ENCODE measurements at places on chromosomes 6 and 20.

GRCh38 chr20:61120595-61121515 lies 131.2 kb upstream of the CDH4 start:
- DNase-seq, result no peak

- DNase-seq, result no peak
Measured at GRCh38 chr6:31096656-31097055, 15.7 kb downstream of the C6orf15 start.

DNA sequence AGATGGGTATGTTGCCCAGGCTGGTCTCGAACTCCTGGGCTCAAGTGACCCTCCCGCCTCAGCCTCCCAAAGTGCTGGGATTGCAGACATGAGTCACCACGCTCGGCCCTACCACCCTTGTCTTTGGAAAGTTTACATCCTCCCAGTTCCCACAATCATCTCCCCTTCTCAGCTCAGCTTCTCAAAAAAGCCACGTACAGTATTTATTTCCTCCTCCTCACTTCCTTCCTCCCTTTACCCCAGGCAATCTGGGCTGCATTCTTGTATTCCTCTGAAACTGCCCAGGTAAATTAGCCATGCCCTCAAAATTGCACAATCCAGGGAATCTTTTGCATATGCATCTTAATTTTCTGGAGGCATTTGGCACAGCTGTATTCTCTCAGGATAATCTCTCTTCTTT lies 7.4 kb upstream of the SLC23A2 start:
- DNase-seq, result no peak

GRCh38 chr6:41527721-41528408 lies 18.3 kb upstream of the FOXP4 start:
- DNase-seq, result no peak

DNA sequence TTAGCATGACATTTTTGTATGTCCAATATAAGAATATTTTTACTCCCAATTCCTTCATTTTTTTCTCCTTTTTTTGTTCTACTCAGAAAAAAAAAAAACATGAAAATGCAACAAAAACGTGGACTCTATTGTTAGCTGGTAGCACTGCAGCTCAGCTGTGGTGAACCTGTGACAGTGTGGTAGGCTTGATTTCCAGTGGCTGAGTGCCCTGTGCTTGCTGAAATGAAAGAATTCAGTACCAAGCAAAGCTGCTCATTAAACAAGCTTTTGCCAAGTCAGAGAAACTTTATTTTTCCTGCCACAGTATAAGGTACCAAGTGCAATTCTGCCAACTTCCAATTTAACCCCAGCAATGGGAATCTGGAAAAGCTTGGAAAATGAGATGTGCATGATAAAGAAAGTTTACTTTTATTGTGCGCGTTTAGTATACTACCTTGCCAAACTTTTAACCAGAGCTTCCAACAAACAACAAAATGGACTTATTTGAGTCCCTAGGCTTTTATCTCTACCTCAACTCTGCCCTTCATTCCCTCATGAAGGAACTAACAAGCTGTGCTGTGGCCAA lies 215.2 kb downstream of the SLC35F1 start:
- DNase-seq, result no peak

DNA sequence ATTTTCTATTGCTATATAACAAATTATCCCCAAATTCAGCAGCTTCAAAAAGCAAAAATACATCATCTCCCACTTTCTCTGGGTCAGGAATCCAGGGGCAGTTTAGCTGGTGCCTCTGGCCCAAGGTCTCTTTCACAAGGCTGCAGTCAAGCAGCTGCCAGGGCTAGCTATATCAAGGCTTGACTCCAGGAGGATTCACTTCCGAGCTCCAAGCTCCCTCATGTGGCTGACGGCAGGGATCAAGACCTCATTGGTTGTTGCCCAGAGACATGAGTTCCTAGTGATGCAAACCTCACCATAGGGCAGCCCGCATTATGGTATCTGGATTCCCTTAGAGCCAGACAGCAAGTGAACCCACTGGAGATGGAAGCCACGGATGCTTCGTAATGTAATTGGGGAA lies 1.3 kb upstream of the VNN1 start:
- no peak for DNase-seq

- no peak for DNase-seq
Measured at GRCh38 chr6:85417336-85417735, 32.5 kb upstream of the NT5E start.

DNA sequence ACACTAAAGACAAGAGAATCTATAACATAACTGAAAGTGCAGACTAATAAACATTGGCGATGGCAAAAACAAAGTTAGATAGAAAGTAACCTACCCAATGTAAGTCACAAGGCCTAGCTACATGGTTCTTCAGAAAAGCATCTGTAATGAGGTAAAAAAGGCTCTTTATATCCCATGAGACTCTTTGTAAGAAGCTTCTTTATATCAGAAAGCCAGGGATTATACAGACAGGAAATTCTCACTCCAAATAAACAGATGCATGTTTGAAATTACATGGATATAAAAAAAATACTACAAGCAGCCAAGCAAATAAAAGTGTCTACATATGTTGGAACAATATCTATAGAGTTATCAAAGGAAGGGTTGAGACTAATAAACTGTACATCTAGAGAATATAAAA lies 284.9 kb upstream of the NRSN1 start:
- DNase-seq, result no peak

DNA sequence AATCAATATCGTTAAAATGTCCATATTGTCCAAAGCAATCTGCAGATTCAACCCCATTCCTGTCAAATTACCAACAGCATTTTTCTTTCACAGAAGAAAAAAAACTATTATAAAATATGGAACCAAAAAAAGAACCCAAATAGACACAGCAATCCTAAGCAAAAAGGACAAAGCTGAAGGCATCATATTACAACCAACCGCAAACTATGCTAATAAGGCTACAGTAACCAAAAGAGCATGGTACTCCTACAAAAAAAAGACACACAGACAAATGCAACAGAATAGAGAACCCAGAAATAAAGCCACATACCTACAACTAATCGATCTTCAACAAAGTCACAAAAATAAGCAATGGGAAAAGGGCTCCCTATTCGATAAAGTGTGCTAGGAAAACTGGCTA lies 49.2 kb downstream of the RNGTT start:
- DNase-seq, result no peak

DNA sequence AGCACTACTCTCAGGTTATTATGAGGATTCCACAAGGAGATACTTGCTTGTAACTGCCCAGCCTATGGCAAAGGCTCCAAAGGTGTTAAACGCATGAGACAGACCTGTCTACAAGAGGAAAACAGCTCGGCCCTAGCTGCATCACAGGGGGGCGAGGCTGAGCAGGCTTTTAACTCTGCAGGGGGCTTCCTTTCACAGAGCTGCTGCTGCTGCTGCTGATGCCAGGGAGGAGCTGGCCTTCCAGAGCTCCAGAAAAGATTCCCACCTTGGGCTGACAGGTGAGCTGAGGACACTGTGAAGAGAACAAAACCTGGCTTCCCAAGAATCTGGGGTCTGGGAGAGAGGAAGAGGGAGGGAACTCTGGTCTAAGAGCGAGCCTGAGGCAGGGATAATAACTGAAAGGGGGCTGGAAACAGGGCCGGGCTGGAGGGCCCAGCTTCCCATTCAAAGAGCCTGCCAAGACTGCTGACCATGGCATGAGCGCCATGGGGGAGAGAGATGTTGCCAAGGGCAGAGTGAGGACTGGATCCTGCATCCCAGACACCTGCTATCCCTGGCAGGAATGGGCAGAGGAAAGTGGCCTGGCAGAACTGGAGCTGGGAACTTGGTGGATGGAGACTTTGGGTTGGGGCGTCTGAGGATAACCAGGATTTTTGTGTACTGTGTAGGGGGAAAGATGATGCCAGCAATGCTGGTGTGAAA lies 211.1 kb upstream of the LRFN2 start:
- no peak for DNase-seq

DNA sequence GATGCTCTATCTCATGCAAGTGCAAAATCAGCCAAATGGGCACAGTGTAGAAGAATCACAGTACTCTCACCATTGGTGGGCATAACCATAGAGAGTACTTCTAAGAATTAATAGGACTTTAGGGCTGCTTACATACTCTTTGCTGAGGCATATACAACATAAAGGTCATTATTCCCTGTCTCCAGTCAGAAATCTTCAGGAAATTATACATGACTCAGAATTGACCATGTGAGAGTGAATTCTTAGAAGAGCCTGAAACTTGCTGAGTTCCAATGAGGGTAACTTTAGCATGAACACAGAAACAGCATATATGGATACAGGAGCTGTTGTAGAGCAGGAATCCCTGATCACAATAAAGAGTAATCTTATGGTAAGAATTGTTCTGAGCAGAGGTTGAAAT lies 498.7 kb downstream of the TENT5A start:
- no peak for DNase-seq

DNA sequence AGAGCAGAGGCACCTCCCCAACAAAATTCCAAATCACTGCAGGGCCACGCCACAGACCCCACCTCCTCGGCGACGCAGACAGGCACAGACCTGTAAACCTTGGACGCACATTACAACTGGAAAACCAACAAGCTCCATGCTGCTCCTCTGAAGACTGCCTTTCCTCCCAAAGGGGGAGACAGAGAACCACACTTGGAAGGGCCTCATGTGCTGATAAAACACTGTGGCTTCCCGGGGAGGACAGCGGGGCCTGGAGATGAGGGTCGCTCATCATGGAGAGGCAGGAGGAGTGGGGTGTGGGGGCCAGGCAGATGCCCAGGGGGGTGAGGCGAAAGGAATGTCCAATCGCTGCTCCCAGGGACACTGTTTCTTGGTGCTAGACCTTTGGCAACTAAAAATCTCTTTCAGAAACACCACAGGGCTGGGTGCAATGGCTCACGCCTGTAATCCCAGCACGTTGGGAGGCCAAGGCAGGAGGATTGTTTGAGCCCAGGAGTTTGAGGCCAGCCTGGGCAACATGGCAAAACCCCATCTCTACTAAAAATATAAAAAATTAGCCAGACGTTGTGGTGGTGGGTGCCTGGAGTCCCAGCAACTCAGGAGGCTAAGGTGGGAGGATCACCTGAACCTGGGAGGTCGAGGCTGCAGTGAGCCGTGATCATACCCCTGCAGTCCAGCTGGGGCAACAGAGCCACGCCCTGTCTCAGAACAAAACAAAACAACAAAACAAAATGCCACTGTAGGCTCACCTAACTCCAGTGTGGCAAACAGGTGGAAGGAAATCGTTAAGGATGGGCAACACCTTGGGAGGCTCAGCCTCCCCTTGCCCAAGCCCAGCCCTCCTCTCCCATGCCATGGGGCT lies 53.8 kb downstream of the ABHD12 start:
- DNase-seq, result no peak

DNA sequence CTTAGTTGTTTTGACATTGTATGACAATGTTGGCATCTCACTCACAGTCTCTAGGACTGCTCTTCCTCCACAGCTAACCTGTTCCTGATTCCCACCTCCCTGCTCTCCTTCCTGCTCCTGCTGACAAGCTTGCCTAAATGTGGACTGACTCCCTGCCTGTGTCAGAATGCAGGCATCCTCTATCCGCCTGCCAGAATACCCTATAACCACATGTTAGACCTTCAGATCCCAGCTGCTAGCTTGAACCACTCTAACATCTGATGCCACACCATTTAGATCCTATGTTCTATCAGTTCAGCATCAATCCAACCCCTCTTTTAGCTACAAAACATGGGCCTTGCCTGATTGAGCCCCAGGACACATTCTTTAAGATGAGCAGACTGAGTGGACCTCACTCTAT lies 12.2 kb downstream of the FILIP1 start:
- DNase-seq, result no peak

DNA sequence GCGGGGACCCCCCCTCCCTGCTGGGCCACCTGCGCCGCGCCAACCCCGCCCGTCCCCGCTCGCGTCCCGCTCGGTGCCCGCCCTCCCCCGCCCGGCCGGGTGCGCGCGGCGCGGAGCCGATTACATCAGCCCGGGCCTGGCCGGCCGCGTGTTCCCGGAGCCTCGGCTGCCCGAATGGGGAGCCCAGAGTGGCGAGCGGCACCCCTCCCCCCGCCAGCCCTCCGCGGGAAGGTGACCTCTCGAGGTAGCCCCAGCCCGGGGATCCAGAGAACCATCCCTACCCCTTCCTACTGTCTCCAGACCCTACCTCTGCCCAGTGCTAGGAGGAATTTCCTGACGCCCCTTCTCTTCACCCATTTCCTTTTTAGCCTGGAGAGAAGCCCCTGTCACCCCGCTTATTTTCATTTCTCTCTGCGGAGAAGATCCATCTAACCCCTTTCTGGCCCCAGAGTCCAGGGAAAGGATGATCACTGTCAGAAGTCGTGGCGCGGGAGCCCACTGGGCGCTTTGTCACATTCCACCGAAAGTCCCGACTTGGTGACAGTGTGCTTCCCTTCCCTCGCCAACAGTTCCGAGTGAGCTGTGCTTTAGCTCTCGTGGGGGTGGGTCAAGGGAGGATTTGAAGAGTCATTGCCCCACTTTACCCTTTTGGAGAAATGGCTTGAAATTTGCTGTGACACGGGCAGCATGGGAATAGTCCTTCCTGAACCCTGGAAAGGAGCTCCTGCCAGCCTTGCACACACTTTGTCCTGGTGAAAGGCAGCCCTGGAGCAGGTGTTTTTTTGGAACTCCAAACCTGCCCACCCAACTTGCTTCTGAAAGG lies 2.1 kb downstream of the VEGFA start:
- DNase-seq, result no peak

- no peak for DNase-seq
Measured at GRCh38 chr20:25573288-25574251, 11.8 kb downstream of the NINL start.

DNA sequence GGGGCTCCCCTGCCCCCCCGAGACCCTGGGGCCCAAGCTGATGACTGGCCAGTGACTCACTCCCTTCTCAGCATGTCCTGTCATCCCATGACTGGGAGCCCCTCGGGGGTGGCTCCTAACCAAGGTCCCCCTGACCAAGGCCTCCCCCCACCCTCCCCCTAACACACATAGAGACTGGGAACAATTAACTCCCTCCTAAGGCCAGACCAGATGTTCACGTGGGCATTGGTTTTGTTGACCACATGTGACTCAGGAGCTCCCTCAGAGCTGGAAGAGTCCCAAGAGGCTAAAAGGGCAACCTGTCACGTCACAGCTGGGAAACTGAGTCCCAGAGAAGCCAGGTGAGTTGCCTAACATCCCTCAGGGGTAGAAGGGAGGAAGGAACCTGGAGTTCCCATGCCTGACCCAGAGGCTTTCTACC lies 10.6 kb upstream of the CCN5 start:
- DNase-seq, result peak; percentile 80

- no peak for DNase-seq
Measured at GRCh38 chr6:9025796-9026394, 590.5 kb upstream of the SLC35B3 start.

DNA sequence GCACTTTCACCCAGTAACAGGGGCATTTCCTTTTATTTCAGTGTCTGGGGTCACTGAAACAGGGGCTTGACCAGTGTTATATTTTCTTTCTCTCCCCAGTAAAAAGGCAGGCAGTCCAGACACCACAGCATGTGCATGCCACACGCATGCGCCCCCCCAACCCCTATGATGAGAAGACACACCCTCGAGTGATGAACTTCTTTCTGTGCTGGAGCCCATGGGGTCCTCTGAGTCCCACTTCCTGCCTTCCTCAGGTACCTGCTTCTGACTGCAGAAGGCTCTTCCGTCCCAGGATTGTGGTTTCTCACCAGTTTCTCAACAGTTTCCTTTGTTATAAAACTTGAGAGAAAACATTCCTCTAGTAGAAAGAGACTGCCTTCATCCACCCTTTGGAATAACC lies 45.7 kb upstream of the TMEM181 start:
- no peak for DNase-seq

GRCh38 chr6:181049-181654 lies 111.1 kb upstream of the DUSP22 start:
- no peak for DNase-seq

All from AG09319 (cell line).